ENCODE measurements at places on chromosomes 6 and 20.

DNA sequence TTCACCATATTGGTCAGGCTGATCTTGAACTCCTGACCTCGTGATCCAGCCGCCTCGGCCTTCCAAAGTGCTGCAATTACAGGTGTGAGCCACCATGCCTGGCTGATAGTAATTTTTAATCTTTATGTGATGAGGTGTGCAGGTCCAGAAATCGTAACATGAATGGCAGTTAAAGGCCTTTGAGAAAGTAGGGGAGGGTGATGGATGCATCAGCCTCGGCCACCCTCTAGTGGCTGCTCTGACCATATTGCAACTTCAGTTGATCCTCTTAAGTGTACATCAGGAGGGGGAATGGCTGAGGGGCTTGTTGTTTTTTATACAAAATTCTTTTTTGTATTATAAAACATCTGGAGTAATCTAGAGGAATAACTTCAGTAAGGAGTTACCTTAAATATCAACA lies 193.0 kb downstream of the ZFAND3 start:
- peak; percentile 53 for DNase-seq

DNA sequence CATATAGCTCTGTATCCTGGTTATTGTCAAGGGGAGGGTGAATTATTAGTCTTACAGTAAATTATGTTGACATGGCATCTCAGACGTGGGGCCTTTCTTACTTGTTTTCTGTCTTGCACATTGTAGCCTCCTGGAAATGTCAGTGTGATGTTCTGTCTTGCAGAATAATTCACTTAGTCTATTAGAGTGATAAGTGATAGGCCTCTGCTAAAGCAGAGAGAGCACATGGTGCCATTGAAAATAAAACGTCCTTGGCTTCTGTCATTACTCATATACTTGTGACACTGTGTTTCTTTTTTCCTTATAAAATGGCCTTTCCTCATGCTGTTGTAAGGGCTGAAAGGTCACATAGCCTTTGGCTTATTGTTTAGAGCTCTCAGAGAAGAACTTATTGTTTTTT lies 531.0 kb downstream of the EPM2A start:
- DNase-seq, result peak; percentile 61

DNA sequence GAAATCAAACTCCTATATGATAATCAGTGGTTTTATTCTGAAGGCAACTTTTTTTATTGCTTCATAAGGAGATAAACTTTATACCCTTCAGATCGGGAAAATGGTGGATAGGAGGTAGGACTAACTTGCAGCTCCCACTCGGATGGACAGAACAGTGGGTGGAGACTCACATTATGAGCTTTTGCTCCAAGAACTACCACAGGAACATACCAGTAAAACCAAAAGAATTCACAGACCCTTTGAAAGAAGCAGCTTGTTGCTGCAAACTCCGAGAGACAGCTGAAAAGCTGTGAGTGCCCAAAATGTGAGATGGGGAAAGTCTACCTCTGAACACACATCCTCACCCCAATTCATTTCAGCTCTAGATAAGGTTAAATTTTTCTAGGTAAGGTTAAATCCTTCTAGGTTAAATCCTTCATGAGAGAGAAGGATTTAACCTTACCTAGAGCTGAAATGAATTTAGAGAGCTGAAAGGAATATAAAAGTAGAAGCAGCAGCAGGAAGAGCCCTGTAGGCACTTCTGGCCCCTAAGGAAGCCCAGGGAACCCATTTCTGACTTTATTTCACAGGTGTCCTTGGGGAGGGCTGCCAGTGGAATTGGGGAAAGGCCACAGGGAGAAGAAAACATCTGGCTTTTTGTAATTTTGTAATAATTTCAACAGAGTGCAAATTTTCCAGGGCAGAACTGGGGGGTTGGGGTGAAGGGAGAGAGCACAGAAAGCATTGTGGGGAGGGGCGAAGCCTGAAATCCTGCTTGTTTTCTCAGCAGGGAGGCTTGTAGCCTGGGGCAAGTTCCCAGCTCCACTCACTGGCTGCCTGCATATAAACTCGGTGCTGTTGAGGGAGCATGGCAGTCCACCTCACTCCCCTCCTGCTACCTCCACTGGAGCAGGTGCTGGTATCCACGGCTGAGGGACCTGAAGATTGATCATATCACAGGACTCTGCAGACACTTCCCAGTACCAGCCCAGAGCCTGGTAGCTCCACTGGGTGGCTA lies 65.9 kb upstream of the HCRTR2 start:
- no peak for DNase-seq

DNA sequence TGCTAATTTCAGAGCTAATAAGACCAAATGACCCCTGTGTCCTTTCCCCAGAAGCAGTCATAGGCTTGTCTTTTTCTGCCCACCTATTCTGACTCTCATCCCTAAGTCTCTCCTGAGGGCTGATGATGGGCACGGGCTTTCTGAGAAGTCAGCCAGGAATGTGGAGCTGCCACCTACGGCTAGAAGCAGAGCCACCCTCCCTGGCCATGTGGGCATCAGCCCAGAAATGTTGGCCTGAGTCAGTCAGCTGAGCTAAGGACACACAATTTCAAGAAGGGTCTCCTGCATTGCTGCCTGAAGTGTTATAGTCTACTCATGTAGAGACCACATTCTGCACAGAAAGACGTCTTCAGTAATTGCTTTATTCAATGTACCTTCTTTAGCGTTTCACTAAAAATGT lies 17.1 kb downstream of the MYLIP start:
- no peak for DNase-seq

DNA sequence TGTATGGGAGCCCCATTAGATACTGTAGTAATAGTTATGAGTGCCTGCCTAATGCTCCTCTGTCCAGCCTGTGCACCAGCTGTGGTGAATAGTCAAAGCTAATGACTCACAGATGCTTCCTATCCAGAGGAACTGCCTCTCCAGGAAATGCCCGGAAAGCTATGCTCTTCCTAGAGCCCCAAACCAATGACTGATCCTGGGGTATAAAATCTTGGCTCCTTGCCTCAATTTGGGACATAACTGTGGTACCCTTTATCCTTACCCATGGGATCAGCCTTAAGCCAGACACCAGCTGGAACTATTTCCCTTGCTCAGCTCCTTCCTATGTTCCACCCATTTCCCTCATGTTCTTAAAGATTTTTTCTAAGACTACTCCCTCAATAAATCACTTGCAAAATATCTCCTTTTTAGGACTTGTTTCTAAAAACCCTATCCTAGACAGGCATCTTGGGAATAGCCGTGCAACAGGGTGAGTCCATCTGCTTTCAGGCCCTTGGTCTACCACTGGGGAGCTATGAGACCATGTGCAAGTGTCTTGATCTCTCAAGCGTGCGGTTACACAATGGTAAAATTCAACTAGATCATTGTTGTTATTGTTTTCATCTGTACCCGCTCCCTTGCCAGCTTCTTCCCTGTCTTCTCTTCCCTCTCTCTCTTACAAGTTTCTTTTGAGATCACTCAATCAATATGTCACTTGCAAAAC lies 283.7 kb downstream of the BTBD3 start:
- no peak for DNase-seq

- no peak for DNase-seq
Observed at GRCh38 chr6:18087396-18088165, 34.9 kb downstream of the NHLRC1 start.

DNA sequence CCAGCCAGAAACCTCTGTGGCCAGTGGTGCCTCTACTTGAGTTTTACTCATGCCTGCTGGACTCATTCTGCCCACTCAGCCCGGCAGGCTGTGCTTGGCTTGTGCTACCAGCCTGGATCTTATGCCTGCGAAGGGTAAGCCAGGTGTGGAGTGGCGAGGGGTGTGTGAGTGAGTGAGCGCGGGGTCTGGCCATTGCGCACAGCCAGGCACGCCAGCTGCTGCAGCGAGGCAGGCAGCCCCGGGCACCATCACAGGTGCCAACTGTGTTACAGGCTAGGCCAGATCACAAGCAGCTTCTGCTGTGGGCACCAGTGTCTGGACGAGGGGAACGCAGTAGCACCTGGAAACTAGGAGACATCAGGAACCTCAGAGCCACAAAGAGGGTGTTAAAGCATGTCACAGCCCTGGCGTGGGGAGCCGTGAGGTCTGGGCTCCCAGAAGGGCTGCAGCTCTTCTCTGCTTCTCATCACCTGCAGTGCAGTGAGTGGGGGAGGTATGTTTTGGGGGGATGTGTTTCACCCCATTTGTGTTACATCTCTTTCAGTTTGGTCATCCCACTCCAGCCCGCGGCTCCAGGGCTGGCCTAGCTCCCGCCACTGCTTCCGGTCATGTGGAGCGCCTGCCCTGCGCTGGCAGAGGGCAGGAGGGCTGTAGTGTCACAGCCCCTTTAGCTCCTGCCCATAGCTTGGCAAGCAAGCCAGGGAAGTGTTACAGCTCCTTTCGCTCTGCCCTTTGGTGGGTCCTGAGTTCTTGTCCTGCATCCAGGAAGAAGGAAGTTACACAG lies 379.7 kb upstream of the IMPG1 start:
- DNase-seq, result no peak

DNA sequence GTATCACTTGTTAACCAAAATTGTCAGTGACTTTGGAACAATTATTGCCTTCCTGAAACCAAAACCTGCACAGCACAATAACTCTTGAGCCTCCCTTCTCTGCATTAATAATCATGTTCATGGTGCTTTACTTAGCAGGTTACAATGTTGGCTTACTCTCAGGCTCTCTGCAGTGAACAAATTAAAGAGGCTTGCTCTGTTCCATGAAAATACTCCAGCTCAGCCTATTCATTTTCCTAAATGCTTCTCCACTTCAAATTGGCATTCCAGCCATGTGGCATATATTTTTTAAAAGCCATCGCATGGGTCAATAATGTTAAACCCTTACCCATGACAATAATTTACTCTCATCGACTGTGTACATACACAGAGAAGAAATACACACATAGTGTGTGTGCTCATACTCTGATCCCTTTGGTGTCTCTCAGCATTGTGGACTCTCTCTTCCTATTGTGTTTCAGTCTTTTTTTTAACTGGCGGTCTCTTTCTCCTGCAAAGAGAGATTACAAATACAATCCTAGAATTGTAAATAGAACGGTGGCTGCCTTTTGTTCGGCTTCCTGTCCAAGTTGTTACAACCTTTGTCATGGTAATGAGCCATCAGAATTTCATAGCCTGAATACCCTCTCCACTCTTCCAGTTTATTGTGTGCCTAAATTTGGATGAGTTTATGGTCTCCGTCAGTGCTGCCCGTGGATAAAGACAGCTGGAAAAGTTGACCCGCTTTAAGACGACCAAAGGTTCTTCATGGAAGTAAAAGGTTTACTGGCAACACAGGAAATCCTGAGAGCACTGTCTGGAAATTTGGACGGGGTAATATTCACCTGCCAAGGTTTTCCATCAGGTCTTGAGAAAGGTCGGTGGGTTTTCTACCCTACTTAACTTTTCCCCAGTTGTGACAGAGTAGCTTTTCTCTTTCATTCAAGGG lies 263.6 kb downstream of the CD83 start:
- peak; percentile 39 for DNase-seq

- peak; percentile 53 for DNase-seq
Observed at GRCh38 chr6:127641905-127642304, 64.9 kb downstream of the C6orf58 start.

GRCh38 chr6:94570581-94570980 lies 1006.8 kb upstream of the MANEA start:
- DNase-seq, result peak; percentile 47

- DNase-seq, result no peak
Observed at GRCh38 chr6:87279196-87279595, 43.2 kb upstream of the SMIM8 start.

DNA sequence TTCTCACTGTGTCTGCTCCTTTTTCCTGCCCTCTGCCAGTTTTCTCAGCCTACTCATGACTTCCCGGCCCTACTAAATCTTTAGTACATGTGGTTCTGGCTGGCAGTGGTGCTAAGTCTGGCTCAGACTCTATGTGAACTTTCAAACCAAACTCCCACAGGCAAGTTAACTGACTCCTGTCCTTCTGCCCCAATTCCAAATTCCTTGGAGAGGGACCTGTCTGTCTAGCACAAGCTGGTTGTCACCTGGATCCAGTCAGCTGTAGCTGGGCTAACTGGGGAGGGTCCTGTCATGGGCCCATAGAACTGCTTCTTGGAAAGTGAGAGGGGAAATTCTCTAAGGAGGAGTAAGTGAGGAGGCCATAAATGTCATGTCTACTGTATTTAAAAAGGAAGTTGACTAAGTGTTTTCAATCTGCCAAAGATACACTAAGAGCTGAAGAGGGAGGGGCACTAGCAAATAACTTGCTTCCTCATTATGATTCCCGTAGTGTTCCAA lies 240.1 kb downstream of the KCNQ5 start:
- no peak for DNase-seq

DNA sequence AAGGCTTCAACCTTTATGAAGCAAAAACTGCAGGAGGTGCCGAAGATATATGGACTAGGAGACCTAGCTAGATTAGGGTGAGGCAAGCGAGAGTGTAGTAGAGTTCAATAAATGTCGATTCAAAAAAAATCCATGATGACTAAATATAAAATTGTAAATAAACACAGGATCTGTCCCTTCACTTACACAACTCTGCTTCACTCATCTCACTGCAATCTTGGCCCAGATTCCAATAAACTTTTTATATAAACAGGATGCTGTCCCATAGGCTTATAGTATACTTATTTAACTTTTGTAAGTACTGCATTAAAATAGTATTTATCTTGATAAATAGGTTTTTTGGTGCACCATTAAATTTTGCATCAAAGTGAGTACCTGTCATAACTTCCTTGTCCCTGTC lies 648.4 kb upstream of the NRSN1 start:
- no peak for DNase-seq

DNA sequence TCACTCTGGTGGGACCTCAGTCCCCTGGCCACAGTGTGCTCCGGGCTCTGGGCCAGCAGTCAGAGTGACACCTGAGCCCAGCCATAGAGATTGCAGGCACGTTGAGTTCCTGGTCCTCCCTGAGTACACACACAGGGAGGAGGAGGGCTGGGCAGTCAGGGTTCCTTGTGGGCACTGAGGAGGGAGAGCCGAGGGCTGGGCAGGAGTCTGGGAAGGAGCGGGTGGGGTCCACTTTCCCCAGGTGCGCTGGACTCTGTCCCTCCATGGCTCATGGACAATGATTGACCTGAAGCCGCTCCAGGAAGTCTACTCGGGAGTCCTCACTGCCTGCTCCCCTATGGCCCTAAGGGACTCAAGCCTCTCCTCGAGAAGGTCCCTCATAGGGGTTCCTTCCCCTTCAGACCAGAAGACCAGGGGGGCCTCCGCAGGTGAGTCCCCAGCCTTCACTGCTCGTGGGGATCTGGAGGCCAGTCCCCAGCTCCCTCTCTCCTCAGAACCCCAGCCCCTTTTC lies 1.1 kb downstream of the SLC44A4 start:
- no peak for DNase-seq

GRCh38 chr20:4736875-4737274 lies 15.2 kb downstream of the PRND start:
- no peak for DNase-seq

DNA sequence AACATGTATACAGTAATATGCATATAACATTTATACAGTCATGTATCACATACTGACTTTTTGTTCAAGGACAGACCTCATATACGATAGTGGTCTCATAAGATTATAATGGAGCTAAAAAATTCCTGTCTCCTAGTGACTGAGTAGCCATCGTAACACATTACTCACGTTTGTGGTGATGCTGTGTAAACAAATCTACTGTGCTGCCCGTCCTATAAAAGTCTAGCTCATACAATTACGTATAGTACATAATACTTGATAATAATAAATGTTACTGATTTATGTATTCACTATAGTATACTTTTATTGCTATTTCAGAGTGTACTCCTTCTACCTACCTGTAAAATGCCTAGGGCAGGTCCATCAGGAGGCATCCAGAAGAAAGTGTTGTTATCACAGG lies 17.4 kb downstream of the SERAC1 start:
- DNase-seq, result no peak
